ENCODE measurements at places on chromosomes 7 and 10.

GRCh38 chr10:127755753-127756152 lies 18.8 kb downstream of the FOXI2 start:
- no peak for DNase-seq

- no peak for DNase-seq
Measured at GRCh38 chr10:69377933-69378332, 38.8 kb downstream of the TACR2 start.

- DNase-seq, result no peak
Measured at GRCh38 chr7:130960208-130960988, 226.4 kb upstream of the KLF14 start.

- no peak for DNase-seq
Measured at GRCh38 chr10:52257692-52258075, 56.4 kb upstream of the DKK1 start.

GRCh38 chr10:23693501-23693901 lies 254.6 kb downstream of the OTUD1 start:
- DNase-seq, result no peak

- no peak for DNase-seq
Measured at GRCh38 chr10:81917666-81918065, 42.7 kb downstream of the NRG3 start.
